ENCODE measurements at places on chromosomes 13 and 19.

DNA sequence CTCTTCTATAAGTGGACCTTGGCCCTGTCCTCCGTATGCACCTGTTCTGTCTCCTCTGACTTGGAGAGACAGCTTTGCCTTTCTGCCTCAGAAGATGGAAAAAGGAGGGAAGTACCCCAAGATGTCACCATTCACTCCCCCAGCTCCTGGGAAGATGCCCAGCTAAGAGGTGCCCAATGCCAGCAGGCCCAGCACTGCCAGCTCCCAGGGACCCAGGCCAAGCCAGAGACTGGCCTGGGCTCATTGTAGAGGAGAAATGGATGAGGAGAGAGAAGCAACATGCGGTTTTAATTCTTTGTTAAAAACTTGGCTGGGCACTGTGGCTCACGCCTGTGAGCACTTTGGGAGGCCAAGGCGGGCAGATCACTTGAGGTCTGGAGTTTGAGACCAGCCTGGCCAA is 111.5 kb upstream of the ZNF507 start:
- DNase-seq: no peak

GRCh38 chr19:13700621-13701020 is 63.7 kb upstream of the MRI1 start:
- no peak for DNase-seq

DNA sequence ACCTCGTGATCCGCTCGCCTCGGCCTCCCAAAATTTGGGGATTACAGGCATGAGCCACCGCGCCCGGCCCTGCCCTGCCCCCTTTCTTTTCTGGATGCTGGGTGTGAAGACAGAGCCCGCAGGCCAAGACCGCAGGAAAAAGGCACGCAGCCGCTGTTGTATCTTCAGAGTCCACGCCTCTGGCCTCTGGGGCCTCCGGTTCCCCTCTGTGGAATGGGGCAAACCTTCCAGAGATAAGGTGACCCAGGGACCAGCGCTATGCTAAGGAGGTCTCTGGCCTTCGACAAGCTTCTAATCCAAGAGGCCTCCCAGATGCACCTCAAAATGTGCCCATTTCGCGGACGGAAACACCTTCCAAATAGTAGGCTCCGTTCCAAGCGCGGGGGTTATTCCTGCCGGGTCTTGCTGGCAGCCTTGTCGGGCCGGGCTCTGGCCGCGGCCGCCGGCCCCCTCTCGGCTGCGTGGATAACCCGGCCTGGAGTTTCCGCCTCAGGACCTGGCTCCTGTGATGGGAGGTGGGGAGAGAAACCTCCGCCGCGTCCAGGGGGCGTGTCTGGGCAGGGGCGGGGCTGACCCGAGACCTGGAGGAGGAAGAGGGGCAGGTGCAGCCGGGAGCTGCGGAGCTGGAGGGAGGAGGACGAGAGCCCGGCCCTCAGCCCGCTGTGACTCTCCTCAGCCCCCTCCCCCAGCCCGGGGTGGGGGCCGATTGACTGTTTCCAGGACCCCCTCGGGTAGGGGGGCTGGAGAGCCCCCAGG is 13.1 kb downstream of the TJP3 start:
- DNase-seq: peak; percentile 90

GRCh38 chr13:107211073-107211472 is 643.1 kb upstream of the ARGLU1 start:
- peak; percentile 42 for DNase-seq

DNA sequence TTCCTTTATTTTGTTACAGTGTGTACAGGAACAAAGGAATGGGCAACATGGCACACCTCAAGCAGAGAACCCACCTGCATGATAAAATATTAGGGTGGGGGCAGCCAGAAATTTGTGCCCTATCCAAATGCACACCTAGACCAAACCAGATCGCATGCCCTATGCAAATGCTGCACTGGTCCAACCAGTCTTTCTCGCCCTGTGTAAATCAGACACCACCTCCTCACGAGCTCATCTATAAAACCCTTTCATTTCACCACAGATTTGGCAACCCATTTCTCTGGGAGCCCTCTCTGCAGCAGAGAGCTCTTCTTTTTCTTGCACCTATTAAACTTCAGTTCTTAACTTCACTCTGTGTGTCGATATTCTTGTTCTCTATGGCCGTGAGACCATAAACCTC is 1559.2 kb downstream of the SLITRK1 start:
- DNase-seq: no peak

All from stimulated activated CD4-positive, alpha-beta T cell treated with anti-CD3 and anti-CD28 coated beads, Interleukin-4, amount 100 ng/mL, for 1 hour (primary cell).